SJSA1 (cell line): ENCODE measurements at places on chromosomes 3 and 15. TPM values are rescaled to one million over a fixed set of nuclear protein-coding genes. Genes with fewer than 3 reads are reported as not detected.

Gene INSYN1
- 0.09 TPM in 1 of 2 replicates, not detected in the other for total RNA-seq

Gene CD200R1
- 0.06 TPM in 1 of 2 replicates, not detected in the other for total RNA-seq

Gene STRA6
- total RNA-seq = 0.18 TPM in 1 of 2 replicates, not detected in the other

Gene BOC
- total RNA-seq = 0.26 and 2.8 TPM in 2 replicates

Gene PXYLP1
- total RNA-seq = 3.0 and 5.3 TPM in 2 replicates

Gene ADCY5
- total RNA-seq = 0.16 and 0.82 TPM in 2 replicates
